ENCODE measurements at places on chromosomes 2 and 18.

DNA sequence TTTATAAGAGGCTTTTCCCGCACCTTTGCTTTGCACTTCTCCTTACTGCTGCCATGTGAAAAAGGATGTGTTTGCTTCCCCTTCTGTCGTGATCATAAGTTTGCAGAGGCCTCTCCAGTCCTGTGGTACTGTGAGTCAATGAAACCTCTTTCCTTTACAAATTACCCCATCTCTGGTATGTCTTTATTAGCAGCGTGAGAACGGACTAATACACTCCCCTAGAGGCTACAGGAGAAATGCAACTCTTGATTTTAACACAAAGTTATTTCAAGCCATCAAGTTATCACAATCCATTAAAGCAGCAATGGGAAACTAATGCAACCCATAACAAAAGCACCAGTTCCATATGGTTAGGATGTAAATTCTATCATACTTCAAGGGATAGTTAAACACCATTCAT is 1378.8 kb upstream of the DDX18 start:
- no peak for DNase-seq
- H3K4me1 ChIP-seq: no peaks in the 10 kb centered on the region
- H3K27ac ChIP-seq: no peak overlapping the region
- H3K36me3 ChIP-seq: no peaks in the 10 kb centered on the region
- no peaks in the 10 kb centered on the region for H3K27me3 ChIP-seq

- H3K4me3 ChIP-seq: no peak overlapping the region
- no peaks in the 10 kb centered on the region for H3K36me3 ChIP-seq
- H3K27ac ChIP-seq: no peak overlapping the region
Observed at GRCh38 chr2:165435611-165436010, 33.9 kb upstream of the CSRNP3 start.

GRCh38 chr18:10148189-10148929 is 234.5 kb downstream of the VAPA start:
- H3K27ac ChIP-seq: no peak overlapping the region
- H3K4me1 ChIP-seq: no peaks in the 10 kb centered on the region
- no peaks in the 10 kb centered on the region for H3K36me3 ChIP-seq
- no peaks in the 10 kb centered on the region for H3K27me3 ChIP-seq
- no peak overlapping the region for H3K4me3 ChIP-seq

- no peaks in the 10 kb centered on the region for H3K4me1 ChIP-seq
- DNase-seq: no peak
- H3K27me3 ChIP-seq: no peaks in the 10 kb centered on the region
- H3K4me3 ChIP-seq: no peak overlapping the region
- no peak overlapping the region for H3K27ac ChIP-seq
Observed at GRCh38 chr2:6073191-6074088, 381.3 kb downstream of the SOX11 start.

DNA sequence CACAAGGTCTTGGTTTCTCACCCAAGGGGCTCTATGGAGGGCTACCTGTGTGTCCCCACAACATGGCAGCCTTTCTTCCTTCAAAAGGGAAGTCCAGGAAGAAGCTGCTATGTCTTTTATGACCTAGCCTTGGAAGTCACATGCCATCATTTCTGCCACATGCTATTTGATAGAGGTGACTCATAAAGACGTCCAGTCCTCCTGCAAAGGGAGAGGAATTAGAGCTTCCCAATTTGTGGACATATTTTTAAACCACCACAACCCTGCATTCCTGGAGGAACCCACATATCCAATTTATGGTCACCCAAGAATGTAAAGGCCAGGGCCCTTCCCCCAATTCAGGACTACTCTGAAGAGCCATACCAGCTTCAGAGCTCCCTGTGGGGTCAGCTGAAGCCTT is 246.2 kb downstream of the CYP26B1 start:
- H3K36me3 ChIP-seq: no peaks in the 10 kb centered on the region
- H3K27me3 ChIP-seq: no peaks in the 10 kb centered on the region
- no peak for DNase-seq
- H3K4me3 ChIP-seq: no peak overlapping the region

- H3K27me3 ChIP-seq: no peaks in the 10 kb centered on the region
- H3K27ac ChIP-seq: peak overlapping the region; percentile 96
- DNase-seq: no peak
- H3K4me3 ChIP-seq: peak overlapping the region; percentile 78
- H3K36me3 ChIP-seq: no peaks in the 10 kb centered on the region
- peaks cover 4% of the 10 kb centered on the region for H3K4me1 ChIP-seq
Observed at GRCh38 chr18:3447068-3447894, 2.7 kb upstream of the TGIF1 start.

GRCh38 chr18:40215979-40216378 is 1739.1 kb upstream of the PIK3C3 start:
- no peaks in the 10 kb centered on the region for H3K4me1 ChIP-seq
- DNase-seq: no peak
- H3K4me3 ChIP-seq: no peak overlapping the region
- H3K27me3 ChIP-seq: no peaks in the 10 kb centered on the region
- no peak overlapping the region for H3K27ac ChIP-seq
